ENCODE measurements at places on chromosomes 2 and 18. TPM values are rescaled to one million over a fixed set of nuclear protein-coding genes. Genes with fewer than 3 reads are reported as not detected.

Gene ENOSF1
- total RNA-seq, result 133 TPM

Gene TMEM237
- 5.2 TPM for total RNA-seq

Gene SERPINB12
- not detected for total RNA-seq

Gene C2orf15
- total RNA-seq, result 2.3 TPM

Gene AQP12A
- total RNA-seq, result not detected

Gene TDRD15
- total RNA-seq, result 0.06 TPM

Gene CCDC121
- 1.3 TPM for total RNA-seq

Gene MYL1
- total RNA-seq, result not detected

Gene KIF3C
- 5.1 TPM for total RNA-seq

- H3K4me1 ChIP-seq, result peaks cover 5% of the 10 kb centered on the region
- no peaks in the 10 kb centered on the region for H3K27me3 ChIP-seq
- peaks cover under 1% of the 10 kb centered on the region for H3K36me3 ChIP-seq
- DNase-seq, result no peak
- no peak overlapping the region for H3K4me3 ChIP-seq
Observed at GRCh38 chr2:33579227-33579626, 19.9 kb downstream of the FAM98A start.

DNA sequence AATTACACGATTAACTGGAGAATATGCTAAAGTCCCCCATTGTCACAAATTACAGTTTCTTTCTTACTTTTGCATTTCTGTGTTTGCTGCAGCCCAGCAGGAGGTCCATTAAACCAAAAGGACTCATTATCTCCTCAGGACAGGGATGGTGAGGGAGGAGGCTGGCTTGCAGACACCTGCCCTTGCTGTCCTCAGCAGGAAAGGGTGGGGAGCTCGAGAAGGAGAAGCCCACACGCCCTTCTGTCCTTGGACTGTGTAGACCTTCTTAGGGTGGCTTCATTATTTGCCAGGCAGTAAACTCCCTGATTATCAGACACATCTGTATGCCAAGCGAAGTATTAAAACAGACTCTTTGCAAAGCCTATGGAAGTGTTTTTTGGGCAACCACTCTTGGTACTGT lies 196.0 kb downstream of the LDLRAD4 start:
- no peak overlapping the region for H3K27ac ChIP-seq
- H3K27me3 ChIP-seq, result no peaks in the 10 kb centered on the region
- no peak for DNase-seq
- no peak overlapping the region for H3K4me3 ChIP-seq

DNA sequence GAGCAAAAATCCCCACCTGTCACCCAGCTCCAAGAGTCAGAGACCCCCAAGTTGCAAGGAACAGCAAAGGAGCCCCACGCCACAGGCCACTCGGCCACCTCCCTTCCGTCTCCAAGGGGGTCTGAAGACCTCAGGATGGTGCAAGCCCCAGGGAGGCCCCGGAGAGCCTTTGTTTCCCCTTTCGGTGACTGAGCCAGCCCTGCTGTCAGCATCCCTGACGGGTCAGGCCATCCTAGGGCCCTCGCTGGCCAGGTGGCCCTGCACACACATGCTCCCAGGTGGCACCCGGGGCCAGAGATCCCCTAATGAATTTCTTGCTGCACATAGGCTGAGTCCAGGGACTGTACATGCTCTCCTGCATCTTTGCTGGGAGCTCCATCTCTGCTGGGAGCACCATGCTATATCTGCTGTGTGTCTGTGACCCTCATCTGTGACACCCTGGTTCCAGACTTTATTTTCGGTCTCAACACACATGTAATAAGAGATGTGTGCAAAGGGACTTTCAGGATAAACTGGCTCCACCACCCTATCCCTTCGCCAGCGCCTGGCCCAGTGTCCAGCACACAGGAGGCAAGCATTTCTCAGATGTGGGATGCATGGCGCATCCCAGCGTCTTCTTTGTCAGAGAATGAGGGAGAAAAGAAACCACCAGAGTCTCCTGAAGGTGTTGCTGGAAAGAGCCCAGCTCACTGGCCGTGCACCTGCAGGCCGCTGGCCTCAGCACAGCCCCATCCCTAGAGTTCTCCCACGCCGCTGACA lies 27.4 kb downstream of the ADI1 start:
- no peaks in the 10 kb centered on the region for H3K36me3 ChIP-seq
- no peaks in the 10 kb centered on the region for H3K27me3 ChIP-seq
- no peaks in the 10 kb centered on the region for H3K4me1 ChIP-seq
- DNase-seq, result no peak
- no peak overlapping the region for H3K4me3 ChIP-seq

- DNase-seq, result no peak
- H3K4me1 ChIP-seq, result peaks cover 34% of the 10 kb centered on the region
- H3K27me3 ChIP-seq, result no peaks in the 10 kb centered on the region
- H3K36me3 ChIP-seq, result no peaks in the 10 kb centered on the region
- H3K4me3 ChIP-seq, result no peak overlapping the region
Observed at GRCh38 chr2:96408616-96409015, 73.0 kb downstream of the NCAPH start.

DNA sequence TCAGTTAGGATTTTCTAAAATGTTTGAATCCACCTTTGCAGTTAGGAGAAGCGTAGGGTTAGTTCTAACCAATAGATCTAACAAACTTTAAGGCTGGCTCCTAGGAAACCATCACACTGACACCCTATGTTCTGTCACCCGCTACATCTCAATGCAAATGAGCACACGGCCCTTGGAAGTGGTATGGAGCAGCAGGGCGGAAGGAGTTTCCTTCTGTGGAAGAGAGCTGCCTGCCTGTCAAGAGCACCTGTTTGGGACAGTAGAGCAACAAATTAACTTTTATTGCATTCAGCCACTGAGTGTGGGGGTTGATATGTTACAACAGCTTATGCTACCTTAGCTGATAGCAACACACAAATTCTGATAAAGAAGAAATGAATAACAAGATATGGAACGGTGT lies 306.9 kb upstream of the RAB6C start:
- no peak for DNase-seq
- H3K27ac ChIP-seq, result no peak overlapping the region
- H3K36me3 ChIP-seq, result no peaks in the 10 kb centered on the region
- no peaks in the 10 kb centered on the region for H3K4me1 ChIP-seq
- no peaks in the 10 kb centered on the region for H3K27me3 ChIP-seq
- no peak overlapping the region for H3K4me3 ChIP-seq

DNA sequence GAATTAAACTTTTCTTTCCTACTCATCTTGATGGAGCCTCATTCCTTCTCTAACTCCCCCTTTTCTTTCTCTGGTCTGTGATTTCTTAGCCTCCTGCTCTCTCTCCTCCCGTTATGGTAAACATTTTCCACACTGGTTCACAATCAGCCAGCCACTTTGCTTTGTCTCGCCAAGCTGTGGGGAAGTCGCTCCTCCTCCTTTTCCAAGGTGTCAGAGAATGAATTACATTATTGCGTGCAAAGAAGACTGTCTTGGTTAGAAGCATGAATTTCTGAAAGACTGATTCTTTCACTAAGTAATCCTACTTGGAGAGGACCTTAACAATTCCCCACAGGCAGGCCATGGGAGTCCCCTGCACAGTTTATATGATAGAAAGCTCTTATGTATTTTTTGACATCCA lies 46.1 kb downstream of the RASGRP3 start:
- no peaks in the 10 kb centered on the region for H3K27me3 ChIP-seq
- H3K27ac ChIP-seq, result no peak overlapping the region
- no peaks in the 10 kb centered on the region for H3K36me3 ChIP-seq
- H3K4me1 ChIP-seq, result no peaks in the 10 kb centered on the region

DNA sequence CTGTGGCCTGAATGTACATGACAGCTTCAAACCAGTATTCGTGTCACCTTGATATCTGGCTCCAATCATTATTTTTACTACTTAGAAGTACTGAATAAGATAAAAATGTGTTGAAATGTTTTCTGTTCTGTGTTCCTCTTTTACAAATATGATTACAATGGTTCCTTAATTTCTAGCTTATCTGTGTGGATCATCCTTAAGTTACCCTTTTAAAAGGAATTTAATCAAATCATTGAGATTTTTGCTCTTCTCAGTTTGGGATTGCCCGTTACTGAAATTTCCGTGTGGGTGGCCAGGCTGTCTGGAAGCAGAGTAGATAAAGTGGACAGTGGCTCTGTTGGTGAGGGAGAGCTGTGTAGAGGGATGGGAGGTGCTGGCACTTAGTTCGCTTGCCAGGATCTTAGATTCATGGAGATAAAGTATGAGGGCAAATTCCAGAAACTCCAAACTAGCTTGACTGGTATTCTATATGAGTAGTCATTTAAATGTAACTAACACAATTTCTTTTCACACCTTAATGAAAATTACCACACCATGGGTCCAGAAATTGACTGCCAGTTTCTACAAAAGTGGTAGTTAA lies 27.4 kb upstream of the SAG start:
- H3K27ac ChIP-seq, result no peak overlapping the region
- H3K27me3 ChIP-seq, result no peaks in the 10 kb centered on the region
- H3K4me1 ChIP-seq, result no peaks in the 10 kb centered on the region
- DNase-seq, result no peak
- peaks cover 85% of the 10 kb centered on the region for H3K36me3 ChIP-seq

DNA sequence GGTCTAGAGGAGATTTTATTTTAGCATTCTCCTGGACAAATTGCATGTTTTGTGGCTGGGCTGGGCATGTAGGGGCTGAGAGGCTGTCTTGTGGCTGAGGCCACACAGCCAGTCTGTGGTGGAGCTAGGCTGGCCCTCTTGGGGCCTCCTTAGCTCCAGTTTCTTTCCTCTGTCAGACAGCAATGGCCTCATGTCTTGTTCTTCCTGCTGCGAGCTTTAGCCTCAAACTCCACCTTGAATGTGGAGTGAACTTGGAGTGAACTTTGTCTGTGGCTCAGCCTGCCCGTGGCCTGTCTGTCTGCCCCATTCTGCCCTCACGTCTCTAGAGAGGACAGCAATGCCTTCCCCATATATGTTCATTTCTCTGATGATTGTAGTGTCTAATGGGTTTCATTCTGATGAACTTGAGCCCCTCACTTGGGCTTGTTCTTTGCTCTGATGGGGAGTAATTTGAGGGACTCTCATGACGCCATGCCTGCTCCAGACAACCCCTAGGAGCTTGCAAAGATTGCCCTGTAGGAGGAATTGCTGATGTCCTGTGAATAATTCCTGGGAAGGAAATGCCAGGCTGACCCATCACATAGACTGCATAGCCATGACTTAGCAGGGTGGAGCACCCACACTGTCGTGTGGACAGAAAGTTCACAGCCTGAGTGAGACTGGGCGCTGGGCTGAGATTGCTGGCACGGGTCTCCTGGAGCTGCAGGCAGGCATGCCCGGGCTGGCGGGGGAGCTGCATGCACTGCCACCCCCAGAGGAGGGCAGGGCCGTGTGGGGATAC lies 42.6 kb downstream of the ASAP2 start:
- no peaks in the 10 kb centered on the region for H3K27me3 ChIP-seq
- no peak overlapping the region for H3K27ac ChIP-seq
- DNase-seq, result no peak
- no peaks in the 10 kb centered on the region for H3K36me3 ChIP-seq
- no peak overlapping the region for H3K4me3 ChIP-seq
- no peaks in the 10 kb centered on the region for H3K4me1 ChIP-seq

DNA sequence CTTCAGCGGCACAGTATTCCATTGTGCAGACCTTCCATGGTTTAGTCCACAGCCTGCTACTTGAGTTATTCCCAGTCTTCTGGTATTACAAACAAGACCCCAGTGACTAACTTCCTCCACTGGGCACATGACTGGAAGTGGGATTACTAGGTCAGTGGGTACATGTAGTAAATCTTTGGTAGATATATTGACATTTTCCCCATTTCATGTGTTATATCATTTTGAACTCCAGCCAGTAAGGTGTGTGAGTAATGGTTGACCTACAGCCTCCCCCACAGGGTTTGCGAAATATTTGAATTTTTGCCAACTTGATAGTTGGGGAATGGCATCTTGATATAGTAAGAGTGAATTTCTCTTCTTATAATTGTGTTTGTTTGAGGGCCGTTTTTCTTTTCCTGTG lies 58.8 kb downstream of the RNF144A start:
- H3K27me3 ChIP-seq, result no peaks in the 10 kb centered on the region
- H3K4me1 ChIP-seq, result no peaks in the 10 kb centered on the region
- H3K4me3 ChIP-seq, result no peak overlapping the region
- no peak for DNase-seq

- no peak for DNase-seq
- H3K4me3 ChIP-seq, result no peak overlapping the region
- H3K4me1 ChIP-seq, result no peaks in the 10 kb centered on the region
Observed at GRCh38 chr2:191922736-191923651, 76.1 kb upstream of the CAVIN2 start.

- H3K36me3 ChIP-seq, result no peaks in the 10 kb centered on the region
- H3K27ac ChIP-seq, result no peak overlapping the region
- H3K4me1 ChIP-seq, result no peaks in the 10 kb centered on the region
- H3K27me3 ChIP-seq, result peaks cover 13% of the 10 kb centered on the region
- DNase-seq, result no peak
Observed at GRCh38 chr2:222241128-222241870, 57.5 kb downstream of the PAX3 start.

DNA sequence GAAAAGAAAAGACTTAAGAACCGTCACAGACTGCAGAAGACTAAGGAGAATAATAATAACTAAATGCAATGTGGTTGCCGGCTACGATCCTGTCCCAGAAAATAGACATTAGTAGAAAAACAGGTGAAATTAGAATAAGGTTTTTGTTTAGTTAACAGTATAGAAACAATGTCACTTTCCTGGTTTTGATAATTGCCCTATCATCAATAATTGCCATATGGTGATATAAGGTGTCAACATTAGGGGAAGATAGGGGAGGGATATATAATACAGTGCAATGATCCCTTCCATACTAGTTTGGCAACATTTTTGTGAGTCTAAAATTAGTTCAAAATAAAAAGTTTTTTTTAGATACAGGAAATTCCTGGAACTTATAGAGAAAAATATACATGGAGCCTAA lies 144.8 kb downstream of the SATB2 start:
- no peaks in the 10 kb centered on the region for H3K36me3 ChIP-seq
- H3K4me1 ChIP-seq, result no peaks in the 10 kb centered on the region
- no peaks in the 10 kb centered on the region for H3K27me3 ChIP-seq

GRCh38 chr2:217014328-217015105 lies 154.7 kb upstream of the TNP1 start:
- no peaks in the 10 kb centered on the region for H3K36me3 ChIP-seq
- no peaks in the 10 kb centered on the region for H3K4me1 ChIP-seq
- no peak overlapping the region for H3K4me3 ChIP-seq
- DNase-seq, result no peak

DNA sequence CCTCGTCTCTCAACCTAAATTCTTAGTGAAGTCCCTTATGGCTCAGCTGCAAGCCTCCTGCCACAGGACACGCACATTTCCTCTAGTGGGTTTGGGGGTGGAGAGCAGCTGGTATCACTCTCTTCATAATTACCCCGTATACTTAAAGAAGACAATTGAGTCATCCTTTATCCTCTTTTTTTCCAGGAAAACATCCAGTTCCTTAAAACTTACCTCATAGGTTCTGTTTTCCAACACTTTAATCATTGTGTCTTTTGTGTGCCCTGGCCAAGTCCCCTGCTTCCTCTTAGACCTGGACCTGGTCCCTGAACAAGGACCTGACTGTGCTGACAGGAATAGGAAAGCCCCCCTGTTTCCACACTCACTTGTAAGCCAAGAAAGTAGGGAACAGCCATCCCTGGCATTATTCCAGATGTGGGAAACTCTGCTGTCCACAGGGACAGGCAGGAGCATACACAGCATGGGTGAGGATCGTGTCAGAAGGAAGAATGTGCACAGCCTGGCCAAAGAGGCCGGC lies 42.3 kb upstream of the MYO1B start:
- no peaks in the 10 kb centered on the region for H3K36me3 ChIP-seq
- no peak overlapping the region for H3K4me3 ChIP-seq
- DNase-seq, result no peak
- H3K27me3 ChIP-seq, result no peaks in the 10 kb centered on the region

GRCh38 chr2:194591192-194591591 lies 1065.8 kb upstream of the SLC39A10 start:
- H3K27me3 ChIP-seq, result no peaks in the 10 kb centered on the region
- no peak overlapping the region for H3K4me3 ChIP-seq
- no peak overlapping the region for H3K27ac ChIP-seq
- H3K36me3 ChIP-seq, result no peaks in the 10 kb centered on the region
- no peak for DNase-seq
- H3K4me1 ChIP-seq, result no peaks in the 10 kb centered on the region

Measured in CD4-positive, alpha-beta memory T cell (primary cell).